ENCODE measurements at places on chromosomes 5 and 9. TPM values are rescaled to one million over a fixed set of nuclear protein-coding genes. Genes with fewer than 3 reads are reported as not detected.

The CLIC3 gene
- total RNA-seq = 27.0 TPM

The FAM221B gene
- total RNA-seq = not detected

GRCh38 chr9:87035879-87036278 is 88.6 kb upstream of the GAS1 start:
- DNase-seq = no peak

DNA sequence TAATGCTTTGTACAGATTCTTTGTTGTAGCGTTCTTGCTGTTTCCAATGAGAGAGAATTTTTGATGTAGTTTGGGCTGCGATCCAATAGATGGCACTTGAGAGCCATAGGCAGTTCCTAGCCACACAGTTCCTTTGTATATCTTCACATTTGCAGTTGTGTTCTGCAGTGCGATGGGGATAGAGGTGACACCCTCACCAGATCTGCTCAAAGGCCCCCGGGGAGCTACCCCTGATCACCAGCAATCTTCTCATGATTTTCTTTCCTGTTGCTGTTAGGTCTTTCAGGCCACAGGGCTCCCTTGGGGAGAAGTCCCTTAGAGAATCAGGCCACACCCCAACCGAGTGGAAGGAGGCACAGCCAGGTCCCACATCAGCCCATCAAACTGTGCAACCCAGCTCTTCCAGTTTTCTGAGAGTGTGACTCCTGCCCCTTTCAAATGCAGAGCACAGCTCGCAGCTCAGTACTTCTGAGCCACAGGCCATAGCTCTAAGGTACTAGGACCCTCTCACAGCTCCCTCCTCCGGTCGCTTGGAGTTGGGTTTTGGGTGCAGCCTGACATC is 353.7 kb downstream of the SLCO4C1 start:
- DNase-seq = peak; percentile 16

DNA sequence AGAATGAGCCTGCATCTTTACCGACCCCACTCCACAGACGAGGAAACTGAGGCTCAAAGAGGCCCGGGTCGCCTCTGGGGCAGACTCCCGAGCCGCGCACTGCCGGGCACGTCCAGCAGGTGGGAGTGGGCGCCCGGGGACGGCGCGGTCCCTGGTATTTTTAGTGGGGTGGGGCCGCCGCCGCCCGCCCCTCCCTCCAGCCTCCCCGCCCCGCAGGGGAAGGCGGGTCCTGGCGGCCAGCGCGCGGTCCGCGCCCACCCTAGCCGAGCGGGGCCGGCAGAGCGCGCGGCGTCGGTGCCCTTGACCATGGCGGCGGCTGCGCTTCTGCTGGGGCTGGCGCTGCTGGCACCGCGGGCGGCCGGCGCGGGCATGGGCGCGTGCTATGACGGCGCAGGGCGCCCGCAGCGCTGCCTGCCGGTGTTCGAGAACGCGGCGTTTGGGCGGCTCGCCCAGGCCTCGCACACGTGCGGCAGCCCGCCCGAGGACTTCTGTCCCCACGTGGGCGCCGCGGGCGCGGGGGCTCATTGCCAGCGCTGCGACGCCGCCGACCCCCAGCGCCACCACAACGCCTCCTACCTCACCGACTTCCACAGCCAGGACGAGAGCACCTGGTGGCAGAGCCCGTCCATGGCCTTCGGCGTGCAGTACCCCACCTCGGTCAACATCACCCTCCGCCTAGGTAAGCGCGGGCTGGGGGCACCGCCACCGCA is at the start of gene LAMC3:
TSS of gene LAMC3 (plus strand) at position 266 of the 710 bp plus-strand sequence. CDS start at position 307, 41 bp downstream.
- no peak for DNase-seq

GRCh38 chr5:50727149-50727496 is 60.7 kb downstream of the PARP8 start:
- DNase-seq = peak; percentile 54

All from mammary epithelial cell (primary cell).